NCI-H345 (cell line): ENCODE measurements at places on chromosomes 5 and 9.

- no peak for DNase-seq
Measured at GRCh38 chr9:122121931-122122330, 28.8 kb upstream of the TTLL11 start.

GRCh38 chr9:90789408-90789807 is 12.2 kb upstream of the SYK start:
- DNase-seq = no peak

DNA sequence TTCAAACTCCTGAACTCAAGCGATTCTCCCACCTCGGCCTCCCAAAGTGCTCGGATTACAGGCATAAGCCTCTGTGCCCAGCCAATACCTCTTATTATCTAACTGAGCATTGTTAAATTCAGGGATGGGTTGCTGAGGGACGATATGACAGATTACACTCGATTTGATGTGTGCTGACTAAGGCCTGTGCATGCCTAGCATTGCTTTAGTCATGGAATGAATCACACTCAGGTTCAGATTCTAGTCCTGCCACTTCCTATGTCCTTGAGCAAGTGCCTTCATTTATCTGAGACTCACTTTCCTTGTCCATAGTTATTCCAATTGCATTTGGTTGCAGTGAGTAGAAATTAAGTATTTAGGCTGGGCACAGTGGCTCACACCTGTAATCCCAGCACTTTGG is 19.5 kb downstream of the THBS4 start:
- no peak for DNase-seq

- peak; percentile 17 for DNase-seq
Measured at GRCh38 chr5:157026789-157027424, 32.0 kb downstream of the HAVCR1 start.

GRCh38 chr5:53545744-53546143 is 14.7 kb upstream of the NDUFS4 start:
- DNase-seq = no peak

DNA sequence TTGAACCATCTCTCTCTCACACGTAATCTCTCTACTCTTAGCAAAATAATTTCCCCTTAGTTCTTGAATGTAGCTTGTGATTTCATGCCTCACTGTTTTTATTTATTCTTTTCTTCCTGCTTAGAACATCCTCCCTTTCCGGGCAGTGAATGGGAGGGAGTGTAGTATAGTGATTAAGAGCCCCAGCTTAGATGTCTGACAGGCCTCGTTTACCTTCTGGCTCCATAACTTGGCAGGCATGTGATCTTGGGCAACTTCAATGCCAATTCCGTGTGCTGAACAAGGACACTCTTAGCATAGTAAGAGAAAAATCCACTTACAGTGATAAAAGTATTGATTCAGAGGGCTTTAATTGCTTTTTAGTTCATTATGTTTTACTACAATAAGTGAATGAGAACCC is 96.3 kb upstream of the TNPO1 start:
- no peak for DNase-seq

- no peak for DNase-seq
Measured at GRCh38 chr5:134029156-134029555, 24.4 kb upstream of the VDAC1 start.

- no peak for DNase-seq
Measured at GRCh38 chr9:133784731-133785561, 46.8 kb upstream of the SARDH start.
